Osteoblast (primary cell): ENCODE measurements at places on chromosomes 3 and 15.

DNA sequence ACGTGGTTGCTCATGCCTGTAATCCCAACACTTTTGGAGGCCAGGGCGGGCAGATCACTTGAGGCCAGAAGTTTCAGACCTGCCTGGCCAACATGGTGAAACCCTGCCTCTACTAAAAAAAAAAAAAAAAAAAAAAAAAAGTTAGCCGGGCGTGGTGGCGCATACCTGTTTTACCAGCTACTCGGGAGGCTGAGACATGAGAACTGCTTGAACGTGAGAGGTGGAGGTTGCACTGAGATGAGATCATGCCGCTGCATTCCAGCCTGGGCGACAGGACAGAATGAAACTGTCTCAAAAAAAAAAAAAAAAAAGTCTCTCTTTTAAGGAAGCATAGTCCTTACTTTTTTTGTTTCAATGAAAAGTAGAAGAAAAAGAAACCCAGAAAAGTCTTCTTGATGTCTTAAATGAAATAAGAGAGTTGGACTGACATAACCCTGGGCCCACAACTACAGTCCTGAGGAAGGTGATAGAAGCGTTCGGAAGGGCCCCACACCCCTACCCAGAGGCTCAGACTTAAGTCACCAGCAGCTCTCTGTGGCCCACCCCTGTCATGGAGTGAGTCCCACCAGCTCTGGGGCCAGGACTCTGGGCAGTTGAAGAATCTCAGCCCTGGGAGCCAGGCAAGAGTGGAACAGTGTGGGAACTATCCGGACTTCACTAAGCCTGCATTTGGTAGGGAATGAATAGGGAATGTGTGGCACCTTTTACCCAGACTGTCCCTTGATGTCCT is 2.6 kb downstream of the NME9 start:
- H3K27ac ChIP-seq = no peak overlapping the region
- no peak overlapping the region for H3K4me3 ChIP-seq
- DNase-seq = no peak

DNA sequence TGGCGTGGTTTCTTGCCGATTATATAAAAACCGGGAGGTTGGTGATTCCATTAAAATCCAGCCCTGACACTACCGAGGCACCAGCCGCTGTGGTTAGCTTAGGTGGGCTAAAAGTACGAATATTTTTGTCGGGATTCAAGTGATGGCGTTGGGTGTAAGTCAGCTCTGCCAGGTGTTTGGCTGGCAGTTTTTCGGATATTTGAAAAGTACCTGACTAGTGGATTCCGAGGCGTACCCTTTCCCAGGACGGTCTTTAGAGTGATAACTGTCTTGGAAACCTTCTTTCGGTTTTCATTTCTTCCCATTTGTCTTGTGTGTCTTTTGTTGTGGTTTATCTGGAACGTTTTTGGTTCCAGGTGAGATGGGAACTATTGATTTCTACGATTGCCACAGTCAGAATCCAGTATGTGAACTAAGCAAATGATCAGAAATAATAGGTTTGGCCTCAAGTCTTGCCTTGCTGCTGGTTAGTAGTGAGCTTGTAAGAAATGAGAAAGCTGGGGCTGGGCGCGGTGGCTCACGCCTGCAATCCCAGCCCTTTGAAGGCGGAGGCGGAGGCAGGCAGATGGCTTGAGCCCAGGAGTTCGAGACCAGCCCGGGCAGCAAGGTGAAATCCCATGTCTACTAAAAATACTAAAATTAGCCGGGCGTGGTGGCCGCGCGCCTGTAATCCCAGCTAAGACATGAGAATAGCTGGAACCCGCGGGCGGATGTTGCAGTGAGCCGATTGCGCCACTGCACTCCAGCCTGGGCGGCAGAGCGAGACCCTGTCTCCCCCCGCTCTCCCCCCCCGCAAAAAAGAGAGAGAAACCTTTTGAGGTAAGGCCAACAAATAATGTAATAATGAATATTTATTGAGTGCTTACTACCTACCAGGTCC is 1.4 kb downstream of the FYTTD1 start:
- peak overlapping the region; percentile 70 for H3K27ac ChIP-seq
- no peaks in the 10 kb centered on the region for H3K36me3 ChIP-seq
- peak overlapping the region; percentile 87 for H3K4me3 ChIP-seq
- peak; percentile 88 for DNase-seq
- peaks cover 22% of the 10 kb centered on the region for H3K4me1 ChIP-seq

DNA sequence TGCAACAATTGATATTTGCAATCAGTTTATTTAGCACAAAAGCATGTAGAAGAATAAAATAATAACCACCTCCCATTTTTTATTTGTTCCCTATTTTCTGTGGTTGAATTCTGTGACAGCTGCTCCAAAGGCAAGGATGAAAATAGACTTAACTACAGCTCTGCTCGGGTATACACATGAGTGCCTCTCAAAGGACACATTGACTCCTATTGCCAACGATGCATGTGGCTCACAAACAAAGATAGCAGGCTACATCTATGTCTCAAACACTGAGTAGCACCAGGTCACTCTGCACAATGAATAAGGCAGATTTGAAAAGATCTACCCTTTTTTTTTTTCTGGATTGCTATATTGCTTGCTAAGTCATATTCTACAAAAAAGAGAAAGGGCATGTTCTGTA is 612.9 kb downstream of the ROBO1 start:
- no peaks in the 10 kb centered on the region for H3K36me3 ChIP-seq
- no peak overlapping the region for H3K4me3 ChIP-seq
- no peak for DNase-seq
- no peaks in the 10 kb centered on the region for H3K27me3 ChIP-seq

DNA sequence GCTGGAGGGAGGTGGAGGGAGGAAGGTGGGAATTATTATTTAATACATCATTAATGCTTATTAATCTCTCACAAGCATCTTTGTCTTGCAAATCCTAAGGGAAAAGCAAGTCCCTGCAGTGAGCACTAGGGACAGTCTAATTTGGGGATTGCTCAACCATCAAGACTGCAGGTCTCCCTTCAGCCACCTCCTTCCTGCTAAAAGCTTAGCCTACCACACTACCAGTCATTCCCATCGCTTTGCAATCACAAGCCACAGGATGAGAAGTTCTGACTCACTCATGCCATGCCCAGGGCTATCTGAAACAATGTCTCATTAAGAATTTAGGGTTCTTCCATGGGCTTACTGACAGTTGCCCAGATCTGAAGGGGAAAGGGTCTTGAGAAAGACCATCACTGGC is 51.0 kb upstream of the EIF1B start:
- H3K36me3 ChIP-seq = no peaks in the 10 kb centered on the region
- DNase-seq = no peak
- H3K4me1 ChIP-seq = no peaks in the 10 kb centered on the region
- no peak overlapping the region for H3K27ac ChIP-seq
- H3K27me3 ChIP-seq = no peaks in the 10 kb centered on the region
- H3K4me3 ChIP-seq = no peak overlapping the region

DNA sequence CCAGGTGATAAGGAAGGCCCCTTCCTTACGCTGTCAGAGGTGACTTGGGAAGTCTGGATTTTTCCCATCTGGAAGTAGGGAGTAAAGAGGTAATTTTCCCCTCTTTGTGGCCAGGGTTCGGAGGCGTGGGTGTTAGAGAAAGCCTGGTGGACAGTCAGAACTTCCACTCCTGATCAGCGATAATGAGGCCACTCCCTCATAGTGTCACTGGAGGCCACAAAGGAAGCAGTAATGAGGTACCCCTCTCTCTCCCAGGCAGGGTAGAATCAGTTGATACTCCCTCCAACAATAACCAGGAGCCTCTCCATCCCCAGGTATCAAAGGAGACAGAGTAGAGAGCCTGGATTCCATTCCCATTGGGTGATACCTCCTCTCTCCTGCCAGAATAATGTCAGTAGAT is 30.0 kb downstream of the AP4E1 start:
- H3K36me3 ChIP-seq = peaks cover 12% of the 10 kb centered on the region
- no peaks in the 10 kb centered on the region for H3K27me3 ChIP-seq
- H3K4me3 ChIP-seq = no peak overlapping the region
- no peak for DNase-seq

GRCh38 chr3:50189274-50189673 is 2.1 kb upstream of the GNAT1 start:
- H3K4me1 ChIP-seq = peaks cover 4% of the 10 kb centered on the region
- H3K4me3 ChIP-seq = no peak overlapping the region
- no peak overlapping the region for H3K27ac ChIP-seq

GRCh38 chr3:125052624-125053303 is 3.0 kb downstream of the HEG1 start:
- peaks cover 36% of the 10 kb centered on the region for H3K36me3 ChIP-seq
- peak overlapping the region; percentile 99 for H3K27ac ChIP-seq
- H3K4me3 ChIP-seq = peak overlapping the region; percentile 72
- peaks cover 49% of the 10 kb centered on the region for H3K4me1 ChIP-seq
- H3K27me3 ChIP-seq = no peaks in the 10 kb centered on the region

- DNase-seq = no peak
- H3K27ac ChIP-seq = no peak overlapping the region
- H3K27me3 ChIP-seq = no peaks in the 10 kb centered on the region
- H3K4me3 ChIP-seq = no peak overlapping the region
Measured at GRCh38 chr15:95574053-95574452, 756.4 kb upstream of the NR2F2 start.

DNA sequence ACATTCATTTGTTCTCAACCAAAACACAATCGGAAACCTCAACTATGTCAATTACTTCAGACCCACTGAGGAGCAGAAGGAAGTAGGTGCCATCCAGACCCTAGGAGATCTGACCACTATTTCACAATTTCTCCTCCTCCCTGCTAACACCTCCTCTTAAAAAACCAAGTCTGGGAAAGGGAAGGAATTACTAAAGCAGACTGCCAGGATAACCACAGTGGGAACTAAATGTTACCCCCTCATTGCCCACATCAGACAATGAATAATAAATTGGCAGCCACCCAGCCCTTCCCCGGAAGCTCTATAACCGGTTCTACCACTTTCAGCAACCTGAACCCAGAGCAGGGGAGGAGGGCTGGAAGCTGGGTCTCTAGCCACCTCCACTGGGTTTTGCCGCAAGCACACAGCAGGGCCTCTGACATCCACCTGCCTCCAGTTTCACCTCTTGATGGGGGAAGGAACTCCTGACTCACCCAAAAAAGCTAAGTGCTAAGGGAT is 17.6 kb downstream of the C15orf62 start:
- no peaks in the 10 kb centered on the region for H3K27me3 ChIP-seq
- peak overlapping the region; percentile 59 for H3K27ac ChIP-seq
- DNase-seq = no peak
- H3K36me3 ChIP-seq = peaks cover 7% of the 10 kb centered on the region
- H3K4me1 ChIP-seq = peaks cover 22% of the 10 kb centered on the region
- no peak overlapping the region for H3K4me3 ChIP-seq

- H3K27ac ChIP-seq = no peak overlapping the region
- H3K36me3 ChIP-seq = no peaks in the 10 kb centered on the region
- DNase-seq = no peak
- H3K4me1 ChIP-seq = no peaks in the 10 kb centered on the region
- H3K4me3 ChIP-seq = peak overlapping the region; percentile 30
Measured at GRCh38 chr15:95669146-95669922, 661.2 kb upstream of the NR2F2 start.

DNA sequence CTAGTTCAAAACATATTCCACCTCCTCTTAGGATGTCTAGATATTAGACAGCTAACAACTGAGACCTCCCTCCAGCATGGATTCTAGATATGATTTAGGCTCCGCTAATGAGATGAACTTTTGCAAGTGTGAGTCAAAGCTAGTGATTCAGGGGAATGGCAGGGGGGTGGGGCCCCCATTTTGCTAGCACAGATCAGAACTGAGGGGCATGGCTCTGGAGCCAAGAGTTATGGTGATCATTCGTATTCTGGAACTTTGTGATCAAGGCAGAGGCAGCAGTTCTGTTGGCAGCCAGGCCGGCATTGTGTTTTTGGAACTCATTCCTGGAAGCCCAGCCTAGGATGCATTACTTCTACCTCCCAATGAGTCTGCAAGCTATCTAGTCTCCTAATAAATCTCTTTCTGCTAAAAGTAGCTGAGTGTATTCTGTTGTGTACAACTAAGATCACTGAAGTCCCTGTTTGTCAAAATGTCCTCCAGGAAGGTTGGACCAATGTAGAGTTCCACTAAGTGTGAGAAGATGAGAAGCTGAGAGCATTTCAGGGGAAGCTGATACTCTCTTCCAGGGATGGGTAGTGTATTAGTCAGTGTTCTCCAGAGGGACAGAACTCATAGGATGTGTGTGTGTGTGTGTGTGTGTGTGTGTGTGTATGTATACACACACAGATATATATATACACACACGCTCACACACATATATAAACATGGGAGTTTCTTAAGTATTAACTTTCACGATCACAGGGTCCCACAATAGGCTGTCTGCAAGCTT is 312.7 kb downstream of the TLE3 start:
- H3K27me3 ChIP-seq = peaks cover 9% of the 10 kb centered on the region
- H3K4me3 ChIP-seq = no peak overlapping the region
- H3K36me3 ChIP-seq = no peaks in the 10 kb centered on the region
- DNase-seq = peak; percentile 83
- H3K4me1 ChIP-seq = peaks cover 8% of the 10 kb centered on the region

DNA sequence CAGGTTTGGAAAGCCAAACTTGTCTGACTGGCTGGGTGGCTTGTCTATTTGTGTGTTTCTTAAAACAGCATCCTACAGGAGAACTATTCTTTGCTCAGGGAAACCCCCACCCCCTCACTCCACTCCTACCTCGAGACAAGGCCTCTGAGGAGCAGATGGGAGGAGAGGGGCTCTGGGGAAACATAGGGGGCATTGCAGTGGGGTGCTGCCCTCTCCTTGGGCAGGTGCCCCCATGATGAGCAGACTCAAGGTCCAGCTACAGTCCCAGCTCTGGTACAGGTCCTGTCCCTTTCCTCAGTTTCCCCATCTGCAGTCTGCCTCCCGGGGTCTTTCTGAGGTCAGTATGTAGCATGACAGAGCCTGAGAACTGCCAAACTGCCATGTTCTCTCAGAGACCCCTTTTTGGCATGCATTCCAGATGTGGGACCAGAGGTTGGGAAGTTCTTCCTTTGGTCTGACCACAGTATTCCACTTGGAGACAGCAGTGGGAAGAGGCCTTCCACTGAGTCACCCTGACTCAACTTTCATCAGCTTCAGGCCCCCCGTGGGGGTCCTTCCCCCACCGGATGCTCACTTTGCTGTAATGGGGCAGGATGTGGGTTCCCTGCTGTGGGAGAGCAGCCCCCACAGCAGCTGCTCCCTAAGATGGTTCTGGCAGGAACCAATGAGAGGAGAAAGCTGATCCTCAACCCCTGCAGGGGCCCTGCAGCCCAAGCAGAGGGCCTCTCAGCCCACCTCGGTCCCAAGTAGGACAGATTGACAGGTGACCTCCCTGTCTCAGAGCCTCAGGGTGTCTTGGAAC is 32.3 kb upstream of the CYP11A1 start:
- peak; percentile 94 for DNase-seq
- H3K4me3 ChIP-seq = peak overlapping the region; percentile 21
- peaks cover 6% of the 10 kb centered on the region for H3K36me3 ChIP-seq
- H3K27me3 ChIP-seq = no peaks in the 10 kb centered on the region
- peak overlapping the region; percentile 77 for H3K27ac ChIP-seq

DNA sequence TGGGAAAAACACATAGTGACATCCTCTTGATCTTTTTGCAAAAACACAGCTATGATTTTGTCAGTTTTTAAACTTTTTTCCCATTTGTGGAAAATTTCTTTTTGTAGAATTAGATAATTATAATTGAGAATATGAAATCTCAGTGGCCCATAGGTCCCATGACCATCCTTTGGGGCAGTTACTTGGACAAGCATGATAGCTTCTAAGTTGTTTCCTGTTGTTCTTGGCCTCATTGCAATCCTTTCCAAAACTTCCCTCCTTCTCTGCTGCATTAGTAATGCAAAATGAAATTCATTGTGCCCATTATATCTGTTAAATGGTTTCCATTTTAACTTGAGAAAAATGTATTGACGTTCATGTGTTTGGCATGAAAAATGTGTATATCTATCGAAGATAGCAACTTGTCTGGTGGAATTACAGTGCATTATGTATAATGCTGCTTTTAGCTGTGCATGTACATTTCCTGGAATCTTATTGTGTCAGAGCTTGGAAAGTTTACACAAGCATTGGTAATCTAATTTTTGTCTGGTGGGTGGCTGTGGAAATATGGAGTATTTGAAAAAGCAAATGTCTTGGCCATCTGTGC is 70.0 kb downstream of the MDFIC2 start:
- no peaks in the 10 kb centered on the region for H3K36me3 ChIP-seq
- H3K4me1 ChIP-seq = no peaks in the 10 kb centered on the region
- no peak overlapping the region for H3K4me3 ChIP-seq
- H3K27me3 ChIP-seq = no peaks in the 10 kb centered on the region
- DNase-seq = no peak
